GM03348 (cell line): ENCODE measurements at places on chromosomes 5 and 9.

DNA sequence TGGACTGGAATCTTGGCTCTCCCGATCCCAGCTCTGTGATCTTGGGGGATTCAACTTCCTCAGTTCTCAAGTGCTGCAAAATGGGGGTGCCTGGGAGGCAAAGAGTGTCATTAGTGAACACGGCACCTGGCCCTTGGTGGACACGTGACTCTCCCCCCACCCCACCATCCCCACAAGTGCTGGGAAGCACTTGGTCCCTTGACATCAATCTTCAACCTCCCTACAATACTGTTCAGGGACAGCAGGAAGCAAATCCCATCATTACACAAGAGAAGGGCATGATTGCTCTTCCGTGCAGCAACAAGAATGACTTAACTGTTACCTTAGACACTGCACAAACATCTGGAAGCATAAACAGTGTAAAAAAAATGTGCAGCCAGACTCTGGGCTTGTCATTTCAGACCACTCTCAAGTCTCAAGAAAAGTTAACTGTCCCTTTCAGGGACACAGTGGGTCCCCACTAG, 61.4 kb downstream of the PSMB7 start:
- peak; percentile 37 for DNase-seq

- DNase-seq: peak; percentile 16
Measured at GRCh38 chr9:136052991-136053756, 41.9 kb downstream of the NACC2 start.

DNA sequence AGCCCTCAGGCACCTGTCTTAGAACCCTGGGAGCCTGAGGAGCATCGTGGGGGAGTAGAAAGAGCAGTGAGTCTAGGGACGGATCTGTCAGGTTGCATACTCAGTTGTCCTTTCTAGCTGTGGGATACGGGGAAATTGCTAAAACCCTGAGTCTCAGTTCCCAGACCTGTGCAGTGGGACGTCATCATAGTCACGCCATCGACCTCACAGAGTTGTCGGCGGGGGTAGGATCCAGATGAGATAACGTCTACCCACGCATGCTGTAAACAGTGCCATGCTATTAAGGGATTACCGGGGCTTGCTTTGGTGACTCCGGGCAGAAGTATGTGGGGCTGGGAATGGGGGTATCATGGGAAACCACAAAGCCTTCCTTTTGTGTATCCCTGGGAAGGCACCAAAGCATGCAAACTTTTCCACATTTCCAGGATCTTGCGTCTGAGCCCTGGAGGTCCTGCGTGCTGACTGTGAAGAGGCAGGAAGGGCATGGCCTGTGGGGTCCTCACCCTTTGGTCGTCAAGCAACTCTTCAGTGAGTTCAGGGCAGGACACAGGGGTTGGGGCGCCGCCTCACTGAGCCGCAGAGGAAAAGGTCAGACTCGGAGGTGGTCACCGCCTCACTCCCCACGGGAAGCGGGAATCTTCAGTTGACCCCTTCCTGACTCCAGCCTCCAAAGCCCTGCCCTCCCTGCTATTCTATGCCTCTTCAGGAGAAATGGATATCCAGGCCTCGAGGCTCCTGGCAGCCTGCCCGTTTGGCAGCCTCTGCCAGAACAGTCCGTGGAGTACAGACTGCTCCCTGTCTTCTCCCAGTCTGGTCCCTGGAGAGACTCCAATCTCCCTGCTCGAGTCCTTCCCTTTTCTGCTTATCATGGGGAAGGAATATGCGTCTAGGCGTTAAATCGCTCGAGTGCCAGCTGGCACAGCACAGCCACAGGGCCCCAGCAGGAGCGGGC, 186.8 kb upstream of the KLF9 start:
- DNase-seq: peak; percentile 73

DNA sequence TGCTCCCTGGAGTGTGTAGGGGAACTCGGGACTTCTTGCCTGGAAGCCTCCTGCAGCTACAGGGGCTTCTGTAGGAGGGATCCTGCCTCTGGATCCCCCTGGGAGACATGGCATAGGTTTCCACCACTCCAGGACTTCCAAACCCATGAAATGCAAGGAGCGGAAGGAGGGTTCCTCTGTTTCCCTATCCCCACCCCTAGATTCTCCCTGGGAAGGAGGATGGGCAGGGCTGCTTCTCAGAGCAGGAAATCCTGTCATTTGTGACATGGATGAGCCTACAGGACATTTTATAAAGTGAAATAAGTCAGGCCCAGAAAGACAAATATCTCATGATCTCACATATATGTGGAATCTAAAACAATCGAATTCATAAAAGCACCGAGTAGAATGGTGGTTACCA, 23.5 kb upstream of the SLC25A48 start:
- no peak for DNase-seq

GRCh38 chr9:8809741-8810140, 1010.2 kb upstream of the DMAC1 start:
- no peak for DNase-seq
